ENCODE measurements at places on chromosomes 3 and 15. TPM values are rescaled to one million over a fixed set of nuclear protein-coding genes. Genes with fewer than 3 reads are reported as not detected.

SCN11A gene
- polyA plus RNA-seq: 0.01 TPM

EXD1 gene
- 0.34 TPM for polyA plus RNA-seq

ALDH1L1 gene
- 0.13 TPM for polyA plus RNA-seq

GRCh38 chr3:85270488-85270887, 311.7 kb downstream of the CADM2 start:
- DNase-seq: no peak

GRCh38 chr3:25433868-25434267, 5.8 kb downstream of the RARB start:
- DNase-seq: peak; percentile 78

DNA sequence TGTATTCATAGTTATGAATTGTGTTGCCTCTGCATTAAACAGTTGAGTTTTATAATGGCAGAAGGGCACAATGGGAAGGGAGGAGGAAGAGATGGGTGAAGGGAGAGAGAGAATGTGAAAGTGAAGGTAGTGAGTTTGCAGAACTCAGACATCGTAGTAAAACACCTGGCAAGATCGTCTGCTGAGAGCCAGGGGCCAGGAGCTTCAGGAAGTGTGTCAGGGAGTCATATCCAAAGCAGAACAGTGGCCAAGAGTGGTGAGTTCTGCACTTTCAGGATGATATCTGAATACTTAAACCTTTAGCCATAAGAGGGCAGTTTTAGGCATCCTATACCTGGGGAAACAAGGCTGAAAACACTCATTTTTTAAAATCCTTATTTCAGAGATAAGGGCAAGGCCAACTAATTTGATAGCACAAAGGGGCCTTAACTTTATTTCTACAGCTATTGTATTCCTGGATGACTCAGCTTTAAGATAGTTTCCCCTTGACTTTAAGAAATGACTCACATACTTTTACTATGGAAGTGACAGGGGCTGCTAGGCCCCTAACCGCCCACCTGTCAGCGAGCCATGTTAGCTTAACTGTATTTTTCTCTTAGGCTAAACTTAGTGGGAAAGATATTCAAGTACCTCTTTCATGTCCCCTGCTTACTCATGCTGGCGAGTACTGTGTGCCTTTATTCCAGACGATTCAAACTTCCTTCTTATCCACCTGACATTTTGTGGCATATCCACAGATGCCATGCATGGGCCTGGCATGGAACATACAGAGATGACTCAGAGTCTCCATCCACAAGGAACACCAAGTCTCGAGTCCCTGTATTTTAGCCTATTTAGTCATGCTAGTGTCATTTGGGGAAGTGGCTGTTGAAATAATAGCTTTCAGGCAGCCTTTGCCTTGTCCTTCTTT, 53.9 kb downstream of the RLBP1 start:
- peak; percentile 48 for DNase-seq

GRCh38 chr15:73683257-73683776, 866 bp upstream of the CD276 start:
- DNase-seq: peak; percentile 42
